ENCODE measurements at places on chromosomes 3 and 15.

DNA sequence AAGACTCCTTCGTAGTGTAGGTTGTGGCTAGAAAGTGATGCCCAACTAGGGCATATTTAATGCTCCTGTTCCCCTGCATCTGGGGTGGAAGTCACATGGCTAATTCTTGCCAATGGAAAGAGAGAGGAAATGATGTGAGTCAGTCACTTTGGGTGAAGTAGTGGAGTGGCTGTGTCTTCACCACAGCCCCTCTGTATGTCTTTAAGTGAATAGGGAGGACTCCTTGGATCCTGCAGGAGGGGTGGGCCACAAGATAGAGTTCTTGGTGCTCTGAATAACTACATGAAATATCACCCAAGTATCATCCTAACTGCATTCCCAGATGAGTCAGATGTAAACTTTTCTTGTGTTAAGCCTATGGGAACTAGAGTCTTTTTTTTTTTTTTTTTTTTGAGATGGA, 17.8 kb upstream of the MB21D2 start:
- DNase-seq: no peak

DNA sequence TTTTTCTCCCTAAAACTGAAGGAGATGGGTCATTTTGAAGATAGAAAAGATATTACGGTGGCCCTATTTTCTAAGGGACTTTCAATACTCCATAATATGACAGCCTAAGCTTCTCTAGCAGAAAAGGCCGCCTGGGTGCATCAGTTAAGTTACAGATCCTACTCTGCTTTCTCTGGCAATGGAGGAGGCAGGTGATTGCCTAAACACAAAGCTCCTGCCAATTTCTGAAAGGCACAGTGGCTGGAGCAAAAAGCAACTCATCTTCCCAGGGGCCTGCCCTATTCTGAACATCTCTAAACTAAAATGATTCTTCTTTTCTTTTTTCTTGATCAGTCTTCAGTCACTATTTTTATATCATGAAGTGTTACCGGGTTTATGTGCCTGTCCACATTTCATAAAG, 276.7 kb downstream of the CNTN4 start:
- no peak for DNase-seq

GRCh38 chr15:71685420-71685993, 124.8 kb upstream of the NR2E3 start:
- DNase-seq: no peak

DNA sequence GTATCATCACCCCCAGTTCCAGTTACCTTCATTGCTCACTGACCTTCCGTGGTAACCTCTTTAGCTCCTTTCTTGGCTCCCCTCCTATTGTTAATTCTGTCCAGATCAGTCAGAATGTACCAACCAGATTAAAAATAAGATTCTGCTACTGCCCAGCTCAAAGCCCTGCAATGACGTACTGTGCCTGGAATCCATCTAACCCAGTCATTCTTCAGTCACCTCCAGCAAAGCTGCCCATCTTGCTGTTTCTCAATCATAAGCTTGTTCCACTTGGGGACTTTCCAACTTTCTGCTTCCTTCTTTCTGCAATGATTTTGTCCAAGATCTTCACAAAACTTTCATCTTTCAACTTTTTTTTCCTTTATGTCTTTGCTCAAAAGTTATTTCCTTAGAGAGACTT, 512.0 kb upstream of the ZNF385D start:
- DNase-seq: no peak

GRCh38 chr3:135218304-135218703, 423.2 kb downstream of the EPHB1 start:
- no peak for DNase-seq

DNA sequence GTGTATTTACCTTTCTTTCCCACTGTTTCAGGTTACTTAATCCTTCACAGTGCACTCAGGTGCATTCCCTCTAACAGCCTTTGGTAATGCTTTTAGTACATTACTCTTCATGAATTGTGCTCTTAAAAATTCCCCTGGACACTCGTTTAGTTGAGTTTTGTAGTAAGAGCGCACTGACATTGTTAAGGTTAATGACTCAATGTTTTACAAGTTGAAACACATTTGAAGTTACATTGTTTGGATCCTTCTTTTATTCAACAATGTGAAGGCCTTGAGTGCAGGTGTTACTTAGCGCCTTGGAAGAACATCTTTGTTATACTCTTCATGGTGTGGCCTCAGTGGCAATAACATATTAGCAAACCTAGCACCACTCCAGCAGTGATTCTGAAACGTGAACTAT, 739.6 kb downstream of the NAALADL2 start:
- DNase-seq: no peak

GRCh38 chr3:133040696-133041523, 2.7 kb downstream of the TMEM108 start:
- DNase-seq: peak; percentile 35

DNA sequence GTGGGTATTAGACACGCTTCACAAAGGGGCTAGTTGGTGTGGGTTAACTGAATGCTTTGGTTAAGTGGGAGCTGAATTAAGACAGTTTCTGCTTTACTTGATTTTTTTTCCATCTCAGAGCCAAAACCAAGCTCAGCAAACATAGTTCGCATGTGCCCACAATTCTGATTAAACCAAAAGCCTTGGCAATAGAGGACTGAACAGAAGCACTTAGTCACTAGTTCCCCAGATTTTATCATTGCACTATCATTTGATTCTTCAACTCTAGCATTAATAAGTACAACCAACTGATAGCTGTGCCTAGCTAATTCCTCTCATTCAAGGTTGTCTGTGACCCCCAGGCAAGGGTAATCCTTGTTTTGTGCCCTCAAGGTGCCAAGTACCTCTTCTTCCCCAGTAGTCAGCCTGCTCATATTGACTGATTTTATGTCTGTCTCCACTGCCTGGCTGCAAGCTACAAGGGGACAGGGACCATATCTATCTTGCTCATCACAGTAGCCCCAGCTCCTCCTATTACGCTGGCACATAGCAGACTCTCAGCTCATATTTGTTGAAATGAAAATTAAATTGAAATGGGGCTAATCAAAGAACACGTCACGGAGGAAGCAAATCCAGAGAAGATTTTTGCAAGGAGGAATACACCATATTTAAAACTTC, 9.9 kb upstream of the ARHGEF3 start:
- no peak for DNase-seq

- no peak for DNase-seq
These were observed 66.6 kb downstream of the KCNMB2 start for GRCh38 chr3:178602856-178603255.

DNA sequence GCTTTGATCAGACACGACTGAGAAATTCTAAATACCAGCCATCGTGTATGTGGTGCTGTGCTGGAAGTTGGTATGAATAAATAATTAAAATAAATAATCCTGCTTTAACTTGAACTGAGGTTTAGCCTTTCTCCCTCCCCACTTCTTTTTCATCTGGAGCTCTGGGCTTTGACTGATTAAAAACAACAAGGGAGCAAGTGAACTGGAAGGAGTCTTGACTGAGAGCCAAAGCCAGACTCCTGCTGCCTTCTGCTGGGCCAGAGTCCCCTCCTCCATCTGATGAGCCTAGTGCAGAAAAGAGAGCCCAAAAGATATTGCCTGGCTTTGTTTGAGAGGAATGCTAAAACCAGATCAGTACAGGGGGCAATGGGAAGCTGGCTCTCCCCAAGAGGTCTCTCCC, 96.0 kb downstream of the CCNL1 start:
- DNase-seq: no peak

GRCh38 chr3:49295489-49296058, 18.5 kb upstream of the C3orf62 start:
- peak; percentile 17 for DNase-seq

DNA sequence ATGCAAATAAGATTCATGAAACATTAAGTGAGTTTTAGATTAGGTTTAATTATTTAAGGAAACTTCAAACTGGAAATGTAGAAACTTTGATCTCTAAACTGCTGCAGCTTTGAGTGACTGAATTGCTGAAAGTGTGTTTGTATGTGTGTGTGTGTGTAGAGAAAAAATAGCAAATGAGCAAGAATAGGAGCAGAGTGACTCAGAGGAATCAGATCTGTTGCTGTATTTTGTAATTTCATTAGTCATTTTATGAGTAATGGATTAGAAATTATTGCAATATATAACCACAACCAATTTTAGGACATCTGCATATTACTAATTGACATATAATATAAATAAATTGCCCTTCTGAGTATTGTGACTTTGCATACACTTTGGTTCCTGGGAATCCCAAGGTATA, 52.8 kb upstream of the SLC9A9 start:
- no peak for DNase-seq

DNA sequence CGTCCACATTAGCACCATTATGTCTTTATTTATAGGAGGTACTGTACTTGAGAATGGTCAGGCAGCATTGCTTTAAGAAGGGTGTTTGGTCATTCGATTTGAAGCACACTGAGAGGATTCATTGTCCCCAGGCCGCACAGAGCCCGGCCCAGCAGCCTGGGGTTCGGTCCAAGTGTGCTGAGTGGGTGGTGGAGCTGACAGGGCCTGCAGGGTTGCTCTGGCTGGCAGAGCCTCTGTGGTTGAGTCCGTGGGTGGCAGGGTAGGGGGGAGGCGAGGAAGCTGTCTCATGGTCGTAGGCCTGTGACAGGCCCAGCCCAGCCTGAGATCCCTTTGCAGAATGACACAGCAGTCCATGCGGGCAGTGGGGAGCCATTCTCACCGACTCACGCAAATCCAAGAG, 227.7 kb upstream of the TOPAZ1 start:
- DNase-seq: no peak
